ENCODE measurements at places on chromosomes 1 and 21.

DNA sequence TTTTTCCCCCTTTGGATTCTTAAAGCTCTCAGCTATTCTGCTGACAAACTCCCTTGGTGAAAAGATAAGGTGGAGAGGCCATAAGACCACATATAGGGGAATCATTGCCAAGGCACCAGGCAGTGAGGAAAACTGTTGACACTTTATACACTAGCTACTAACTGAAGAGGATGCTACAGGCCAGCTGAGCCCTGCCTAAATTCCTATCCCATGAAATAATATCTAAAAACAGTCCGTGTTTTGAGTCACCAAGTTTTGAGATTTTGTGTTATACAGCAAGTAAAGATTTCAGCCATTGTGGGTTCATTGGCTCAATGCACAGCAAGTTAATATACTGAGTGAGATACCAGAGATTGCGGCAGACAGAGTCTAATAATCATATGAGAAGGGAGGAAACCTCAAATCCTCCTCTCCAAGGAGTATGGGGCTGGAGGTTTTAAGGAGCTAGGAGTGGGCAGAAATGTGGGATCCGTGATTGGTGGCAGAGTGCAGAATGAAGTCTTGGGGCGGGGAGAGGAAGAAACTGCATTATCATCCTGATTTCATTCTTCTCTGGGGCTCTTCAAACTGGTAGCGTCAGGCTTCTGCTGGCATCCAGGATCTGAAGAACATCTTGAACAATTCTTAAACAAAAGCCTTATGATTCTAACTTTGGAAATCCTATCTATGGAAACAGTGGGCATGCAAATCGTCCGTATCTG, 9.2 kb downstream of the CLDN8 start:
- DNase-seq = no peak

- no peak for DNase-seq
Observed at GRCh38 chr1:115476616-115477015, 138.6 kb upstream of the NGF start.

DNA sequence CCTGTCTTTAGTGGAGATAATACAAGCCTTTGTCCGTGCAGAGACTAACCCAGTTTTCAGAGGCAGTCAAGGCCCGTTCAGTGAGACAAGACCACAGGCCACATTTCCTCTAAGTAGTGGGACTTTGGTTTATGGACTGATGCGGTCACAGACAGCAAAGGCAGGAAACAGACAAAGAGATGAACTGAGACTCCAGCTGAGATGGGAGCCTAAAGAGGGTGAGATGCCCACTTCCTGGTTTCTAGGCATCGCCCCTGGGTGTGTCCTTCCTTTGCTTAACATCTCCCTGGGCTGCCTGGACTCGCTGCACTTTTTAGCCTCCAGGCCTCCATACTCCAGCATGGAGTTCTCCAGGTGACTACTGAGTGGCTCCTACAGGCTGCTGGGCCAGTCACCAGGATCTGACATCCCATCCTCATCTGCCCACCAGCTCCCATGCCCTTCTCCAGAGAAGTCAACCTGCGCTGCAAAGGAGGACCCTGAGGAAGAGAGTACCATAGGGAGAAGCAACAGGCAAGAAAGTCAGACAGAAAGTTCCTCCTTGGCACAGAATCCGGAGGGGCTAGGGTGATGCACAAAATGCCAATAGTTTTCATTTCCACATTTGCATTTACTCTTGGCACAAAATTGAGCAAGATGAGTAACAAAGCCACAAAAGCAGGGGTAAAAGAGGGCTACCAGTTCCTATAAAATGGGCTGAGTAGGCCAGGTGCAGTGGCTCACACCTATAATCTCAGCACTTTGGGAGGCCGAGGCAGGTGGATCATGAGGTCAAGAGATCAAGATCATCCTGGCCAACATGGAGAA, 15.1 kb downstream of the THEMIS2 start:
- no peak for DNase-seq

DNA sequence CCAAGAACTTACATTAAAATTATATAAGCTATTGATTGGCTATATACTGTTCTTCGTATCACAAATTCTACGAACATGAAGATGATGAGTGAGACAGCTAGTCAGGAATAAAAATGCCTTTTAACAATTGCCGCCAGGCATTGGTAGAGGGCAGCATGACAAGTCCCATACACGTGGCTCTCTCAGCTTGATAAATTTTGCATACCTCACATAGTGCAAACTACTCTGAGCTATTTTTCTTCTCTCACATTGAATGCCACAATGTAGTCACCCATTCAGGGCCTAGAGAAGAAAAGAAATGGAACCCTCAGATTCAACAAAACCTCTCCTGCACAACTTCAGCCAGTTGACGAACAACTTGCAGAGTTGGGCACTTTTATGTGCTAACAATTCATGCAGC, 27.0 kb upstream of the FMO2 start:
- DNase-seq = no peak

DNA sequence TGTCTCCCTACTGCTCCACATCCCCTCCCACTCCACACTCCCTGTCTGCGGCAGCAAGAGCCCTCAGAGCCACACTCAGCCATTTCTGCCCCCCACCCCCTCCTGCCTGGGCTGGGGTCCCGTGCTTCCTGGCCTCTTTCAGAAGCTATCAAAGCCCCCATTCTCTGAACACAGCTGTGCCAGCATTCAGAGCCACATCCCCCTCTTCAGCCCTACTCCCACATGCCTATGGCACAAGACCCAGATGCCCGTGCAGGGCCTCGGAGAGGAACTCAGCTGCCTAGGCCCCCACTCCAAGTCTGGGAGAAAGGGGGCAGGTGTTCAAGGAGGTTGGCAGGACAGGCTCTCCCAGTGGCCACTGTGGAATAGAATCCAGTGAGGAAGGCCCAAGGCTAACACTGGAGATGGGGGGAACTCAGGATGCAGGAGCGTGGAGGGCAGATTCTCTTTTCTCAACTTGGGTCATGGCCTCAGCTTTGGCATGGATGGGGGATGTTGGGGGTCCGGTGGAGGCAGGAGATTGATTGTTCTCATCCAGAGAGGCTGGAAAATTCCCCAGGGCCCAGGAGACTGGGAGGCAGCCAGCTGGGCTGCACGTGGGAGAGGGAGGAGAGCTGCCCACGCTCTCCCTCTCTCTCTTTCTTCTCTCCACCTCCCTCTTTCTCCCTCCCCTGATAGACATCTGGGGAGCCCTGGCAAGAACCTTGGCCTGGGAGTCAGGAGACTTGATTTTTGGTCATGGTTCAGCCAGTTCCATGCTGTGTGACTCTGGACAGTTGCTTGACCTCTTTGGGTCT, 3.5 kb upstream of the BCAN start:
- DNase-seq = no peak

DNA sequence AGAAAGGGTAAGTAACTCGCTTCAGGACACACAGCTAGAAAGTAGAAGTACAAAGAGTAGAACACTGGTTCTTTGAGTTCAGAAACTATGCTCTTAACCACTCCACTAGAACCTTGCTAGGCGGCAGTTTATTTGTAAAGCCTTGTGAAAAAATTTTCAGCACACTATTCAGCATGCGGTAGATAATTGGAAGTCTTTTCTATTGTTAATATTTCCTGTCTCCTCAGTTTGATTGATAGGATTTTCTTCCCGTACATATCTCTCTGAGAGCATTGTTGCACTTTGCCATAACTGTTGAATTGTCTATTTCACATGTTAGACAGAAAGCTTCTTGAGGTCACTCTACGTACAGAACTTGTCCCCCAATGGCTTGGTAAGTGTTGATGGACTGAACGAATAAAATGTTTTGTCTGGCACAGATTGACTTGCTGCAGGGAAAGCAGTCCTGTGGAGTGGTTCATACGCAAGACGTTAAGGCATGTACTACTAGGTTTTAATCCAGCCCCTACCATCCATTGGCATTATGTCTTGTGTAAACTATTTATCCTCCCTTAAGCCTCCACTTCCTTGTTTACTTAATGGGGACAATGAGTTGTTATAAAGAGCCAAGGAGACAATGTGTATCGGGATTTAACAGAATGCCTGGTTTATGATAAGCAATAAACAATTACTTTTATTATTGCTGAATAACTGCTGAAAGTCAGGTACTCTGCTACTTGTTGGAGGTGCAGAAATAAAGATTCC, 35.8 kb downstream of the C1orf21 start:
- DNase-seq = no peak

DNA sequence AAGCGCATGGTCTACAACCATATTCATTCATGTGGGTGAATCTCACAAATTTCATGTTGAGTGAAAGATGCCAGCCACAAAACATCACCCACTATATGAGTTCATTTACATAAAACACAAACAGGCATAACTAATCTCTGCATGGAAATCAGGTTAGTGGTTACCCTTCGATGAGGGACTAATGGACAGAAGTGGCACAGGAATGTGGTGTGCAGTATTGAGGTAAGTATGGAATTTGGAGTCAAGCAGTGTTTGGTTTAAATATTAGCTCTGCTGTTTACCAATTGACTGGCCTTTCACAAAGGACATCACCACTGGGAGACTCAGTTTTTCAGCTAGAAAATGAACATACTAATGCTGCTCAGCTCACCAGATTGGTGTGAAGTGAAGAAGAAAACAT, 24.2 kb downstream of the CCDC185 start:
- DNase-seq = no peak

DNA sequence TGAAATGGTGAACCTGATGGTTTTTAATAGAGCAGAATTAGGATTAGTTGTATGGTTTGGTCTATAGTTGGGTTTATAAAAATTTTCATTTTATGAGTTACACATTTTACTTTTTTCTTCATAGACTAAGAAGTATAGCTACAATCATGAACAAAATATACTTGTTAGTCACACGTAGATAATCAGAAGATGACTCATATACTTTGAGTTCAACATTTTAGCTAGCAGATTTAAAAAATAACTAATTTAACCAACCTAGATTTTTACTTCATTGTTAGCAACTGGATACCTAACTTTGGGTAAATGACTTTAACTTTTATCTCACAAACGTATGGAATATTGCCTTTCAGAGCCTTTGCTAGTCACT, 27.9 kb downstream of the MORC3 start:
- no peak for DNase-seq

- no peak for DNase-seq
Observed at GRCh38 chr1:150282558-150282958, 204 bp downstream of the CIART start.

DNA sequence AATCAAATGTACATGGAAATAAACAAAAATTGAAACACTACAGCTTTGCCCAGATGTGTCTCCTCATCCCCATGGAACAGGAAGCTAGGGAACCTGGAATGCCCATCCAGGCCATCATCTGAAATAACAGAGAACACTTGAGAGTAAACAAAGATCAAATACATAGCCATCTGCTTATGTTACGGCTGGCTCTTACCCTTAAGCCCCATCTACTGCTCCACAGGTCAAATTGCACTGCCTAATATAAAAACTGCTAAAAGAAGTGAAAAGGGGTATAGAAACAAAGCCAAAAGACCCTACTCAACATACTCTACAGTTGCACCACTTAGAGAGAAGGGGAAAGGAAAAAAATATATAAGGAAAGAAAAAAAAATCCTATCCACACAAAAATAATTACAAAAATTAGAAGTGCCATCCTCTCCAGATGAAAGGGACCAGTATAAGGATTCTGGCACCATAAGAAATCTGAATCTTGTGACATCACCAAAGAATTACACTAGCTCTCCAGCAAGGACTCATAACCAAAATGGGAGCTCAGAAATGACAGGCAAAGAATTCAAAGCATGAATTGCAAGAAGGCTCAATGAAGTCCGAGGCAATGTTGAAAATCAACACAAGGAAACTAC, 26.9 kb downstream of the OR6Y1 start:
- DNase-seq = no peak

DNA sequence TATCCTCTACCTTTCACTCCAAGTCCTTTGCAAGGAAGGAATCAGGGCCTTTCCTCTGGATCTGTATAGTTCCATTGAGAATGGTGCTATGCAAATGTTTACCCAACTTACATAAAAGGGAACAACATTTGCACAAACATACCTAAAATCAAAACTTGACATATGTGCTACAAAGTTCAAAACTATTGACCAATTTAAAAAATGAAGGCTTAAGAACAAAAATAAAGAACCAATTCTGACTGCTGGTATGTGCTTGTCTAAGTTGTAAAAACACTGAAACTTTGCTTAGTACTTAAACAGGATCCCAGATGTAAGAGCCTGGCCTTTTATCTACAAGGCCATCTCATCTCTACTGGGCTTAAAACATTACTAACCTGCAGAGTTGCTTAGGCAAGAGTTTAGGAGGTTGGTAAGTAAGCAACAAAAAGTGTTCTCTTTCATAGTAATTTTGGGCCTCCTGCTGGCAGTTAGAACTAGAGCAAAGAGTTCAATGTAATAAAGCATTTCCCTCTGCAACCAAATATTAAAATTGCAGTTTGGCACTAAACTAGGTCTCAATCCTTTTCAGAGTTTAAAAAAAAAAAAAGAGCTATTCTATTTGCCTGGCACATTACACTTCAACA, 2.0 kb downstream of the SCMH1 start:
- no peak for DNase-seq

GRCh38 chr1:116508984-116509980, 61.5 kb downstream of the CD58 start:
- DNase-seq = no peak

DNA sequence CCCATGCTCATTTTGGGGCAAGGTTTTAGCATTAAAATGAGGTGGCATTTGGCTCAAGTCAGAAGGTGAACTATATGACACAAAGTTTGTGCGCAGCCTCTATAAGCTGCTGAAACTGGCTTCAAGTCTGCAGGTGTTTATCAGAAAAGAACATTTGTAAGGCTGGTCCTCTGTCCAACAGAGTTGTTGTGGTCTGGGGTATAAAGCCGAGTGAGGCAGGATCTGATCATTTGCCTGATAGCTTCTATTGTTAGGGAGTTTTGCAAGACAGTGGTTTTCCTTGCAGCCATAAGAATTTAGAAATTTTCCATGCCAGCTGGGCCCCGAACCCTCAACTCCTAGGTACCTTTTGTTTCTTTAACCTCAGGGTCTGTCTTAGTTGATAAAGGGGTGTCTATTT, 130.8 kb downstream of the PGBD5 start:
- no peak for DNase-seq

DNA sequence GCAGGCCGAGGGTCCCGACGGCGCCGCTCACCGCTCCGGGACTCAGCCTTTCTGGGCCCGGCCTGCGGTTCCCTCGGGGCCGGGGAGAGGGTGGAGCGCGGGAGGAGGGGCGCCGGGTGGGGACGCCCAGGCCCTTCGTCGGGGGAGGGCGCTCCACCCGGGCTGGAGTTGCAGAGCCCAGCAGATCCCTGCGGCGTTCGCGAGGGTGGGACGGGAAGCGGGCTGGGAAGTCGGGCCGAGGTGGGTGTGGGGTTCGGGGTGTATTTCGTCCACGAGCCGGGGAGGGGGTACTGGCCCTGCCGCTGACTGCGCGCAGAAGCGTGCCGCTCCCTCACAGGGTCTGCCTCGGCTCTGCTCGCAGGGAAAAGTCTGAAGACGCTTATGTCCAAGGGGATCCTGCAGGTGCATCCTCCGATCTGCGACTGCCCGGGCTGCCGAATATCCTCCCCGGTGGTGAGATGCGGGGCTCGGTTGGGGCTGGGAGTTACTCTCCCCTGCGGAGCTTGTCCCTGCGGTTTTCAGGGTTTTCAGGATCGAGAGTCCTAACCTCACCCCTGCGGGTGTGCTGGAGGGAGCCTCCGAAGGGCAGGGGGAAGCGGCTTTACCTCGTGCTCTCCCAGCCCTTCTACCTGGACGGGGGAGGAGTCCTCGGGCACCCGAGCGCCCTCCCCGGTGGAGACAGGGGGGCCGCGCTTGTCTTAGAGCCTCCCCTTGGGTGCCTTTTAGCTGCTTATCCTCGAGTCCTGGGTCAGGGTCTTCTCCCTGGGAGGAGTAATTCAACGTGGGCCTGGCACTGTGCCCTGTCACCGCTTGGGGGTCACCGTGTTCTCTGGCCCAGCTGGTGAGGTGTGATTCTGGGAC, 2.1 kb downstream of the SAMD11 start:
- no peak for DNase-seq

All from activated naive CD4-positive, alpha-beta T cell (primary cell).